ENCODE measurements at places on chromosomes 1 and 21.
A peak's percentile ranks its signal among the peaks of the same experiment; 100 is the strongest.

GRCh38 chr1:238143038-238143437 lies 252.3 kb upstream of the ZP4 start:
- DNase-seq = no peak

DNA sequence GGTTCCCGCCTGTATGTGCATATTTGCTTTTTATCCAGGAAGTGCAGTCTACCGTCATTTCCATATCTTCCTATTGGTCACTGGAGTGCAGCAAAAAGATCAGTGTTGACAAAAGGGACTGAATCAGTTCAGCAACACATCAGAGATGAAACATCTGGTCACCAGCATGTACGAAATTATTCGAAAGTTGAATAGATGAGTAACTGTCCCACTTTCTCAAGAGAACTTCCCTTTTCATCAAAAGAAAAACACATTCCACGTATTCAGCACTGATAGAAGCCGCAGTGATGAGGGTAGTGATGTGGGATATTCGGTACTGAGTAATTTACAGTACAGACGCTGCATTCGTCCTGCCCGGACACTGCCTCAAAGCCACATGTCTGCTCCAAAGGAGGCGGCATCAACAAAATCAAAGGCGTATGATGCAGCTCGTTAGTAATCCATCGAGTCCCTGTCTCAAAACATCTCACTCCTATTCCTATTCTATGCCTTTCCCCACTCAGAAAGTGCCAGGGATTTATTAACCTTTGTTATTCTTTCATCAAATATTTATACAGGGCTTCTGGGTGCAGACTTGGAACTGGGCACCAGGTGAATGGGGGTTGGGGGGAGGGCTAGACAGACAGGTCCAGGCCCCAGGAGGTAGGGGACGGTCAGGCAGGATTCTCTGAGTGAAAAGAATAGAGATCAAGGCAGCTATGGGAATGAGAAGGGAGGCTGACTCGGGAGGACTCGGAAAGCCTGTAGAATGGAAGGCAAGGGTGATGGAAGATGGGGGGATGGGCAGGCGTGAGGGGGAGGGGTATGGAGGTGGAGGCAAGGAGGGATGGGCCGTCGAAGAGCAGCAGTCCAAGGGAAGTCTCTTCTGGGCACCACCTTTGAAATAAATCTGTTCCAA lies 79.5 kb upstream of the SLC45A1 start:
- no peak for DNase-seq

GRCh38 chr1:145720878-145721671 lies 1.8 kb downstream of the CD160 start:
- peak; percentile 33 for DNase-seq

DNA sequence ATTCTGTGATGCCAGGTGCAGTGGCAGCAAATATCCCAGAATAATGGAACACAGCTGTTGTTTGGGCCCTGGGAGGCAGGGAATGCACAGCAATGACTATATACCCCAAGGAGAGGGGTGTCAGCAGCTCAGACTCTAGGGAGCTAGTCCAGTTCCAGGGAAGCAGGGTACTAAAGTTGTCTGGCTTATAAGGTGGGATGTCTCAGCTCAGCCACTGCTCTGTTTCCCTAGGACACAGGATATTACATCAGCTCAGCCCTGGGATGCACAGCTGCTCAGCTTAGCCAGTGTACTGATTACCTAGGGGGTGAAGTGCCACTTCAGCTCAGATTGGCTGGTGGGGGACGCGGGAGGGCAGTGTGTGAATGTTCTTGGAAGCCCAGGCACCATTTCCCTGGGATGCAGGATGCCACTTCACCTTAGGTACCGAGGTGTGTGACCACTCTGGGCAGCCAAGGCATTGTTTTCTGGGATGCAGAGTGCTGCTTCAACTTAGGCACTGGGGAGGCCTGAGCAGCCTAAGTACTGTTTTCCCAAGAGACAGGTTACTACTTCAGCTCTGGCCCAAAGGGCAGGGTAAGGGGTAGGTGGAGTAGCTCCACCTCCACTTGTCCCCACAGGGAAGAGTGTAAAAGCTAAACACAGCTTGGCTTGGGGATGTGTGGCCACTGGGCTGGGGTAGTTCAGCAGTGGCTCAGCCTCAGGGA lies 59.4 kb downstream of the DIPK1A start:
- DNase-seq = no peak

DNA sequence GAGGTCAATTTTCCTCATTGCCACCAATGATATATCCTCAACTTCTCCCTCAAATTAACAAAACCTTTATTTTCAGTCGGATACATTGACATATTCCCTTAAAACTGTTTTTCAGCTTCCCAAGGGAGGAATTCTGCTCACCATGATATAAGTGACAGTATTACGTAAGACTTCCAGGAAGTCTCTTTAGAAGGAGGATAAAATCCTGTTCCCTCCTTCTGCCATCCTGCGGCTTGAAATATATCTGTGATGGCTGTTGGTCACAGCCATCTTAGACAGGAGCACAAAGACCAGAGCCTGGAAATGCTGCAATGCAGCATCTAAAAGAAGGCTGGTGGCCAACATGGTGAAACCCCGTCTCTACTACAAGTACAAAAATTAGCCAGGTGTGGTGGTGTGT lies 270.4 kb downstream of the GPATCH2 start:
- DNase-seq = no peak

DNA sequence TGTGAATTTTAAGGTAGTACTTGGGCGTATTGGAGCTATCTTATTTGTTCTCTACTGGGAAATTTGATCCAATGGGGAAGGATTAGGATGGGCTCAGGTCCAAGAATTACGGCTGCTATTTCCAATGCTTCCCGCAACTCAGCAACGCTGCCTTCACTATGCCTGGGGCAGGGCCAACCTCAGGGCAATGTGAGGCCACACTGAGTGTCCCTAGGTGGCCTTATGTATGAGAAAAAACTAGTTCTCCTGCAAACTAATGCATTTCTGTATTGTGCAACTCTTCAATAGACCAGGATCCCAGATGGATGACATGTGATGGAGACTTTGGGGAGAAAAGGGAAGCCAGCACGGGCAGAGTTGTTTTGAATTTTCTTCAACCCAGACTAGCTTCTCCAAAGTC lies 168.1 kb downstream of the DUSP10 start:
- no peak for DNase-seq

DNA sequence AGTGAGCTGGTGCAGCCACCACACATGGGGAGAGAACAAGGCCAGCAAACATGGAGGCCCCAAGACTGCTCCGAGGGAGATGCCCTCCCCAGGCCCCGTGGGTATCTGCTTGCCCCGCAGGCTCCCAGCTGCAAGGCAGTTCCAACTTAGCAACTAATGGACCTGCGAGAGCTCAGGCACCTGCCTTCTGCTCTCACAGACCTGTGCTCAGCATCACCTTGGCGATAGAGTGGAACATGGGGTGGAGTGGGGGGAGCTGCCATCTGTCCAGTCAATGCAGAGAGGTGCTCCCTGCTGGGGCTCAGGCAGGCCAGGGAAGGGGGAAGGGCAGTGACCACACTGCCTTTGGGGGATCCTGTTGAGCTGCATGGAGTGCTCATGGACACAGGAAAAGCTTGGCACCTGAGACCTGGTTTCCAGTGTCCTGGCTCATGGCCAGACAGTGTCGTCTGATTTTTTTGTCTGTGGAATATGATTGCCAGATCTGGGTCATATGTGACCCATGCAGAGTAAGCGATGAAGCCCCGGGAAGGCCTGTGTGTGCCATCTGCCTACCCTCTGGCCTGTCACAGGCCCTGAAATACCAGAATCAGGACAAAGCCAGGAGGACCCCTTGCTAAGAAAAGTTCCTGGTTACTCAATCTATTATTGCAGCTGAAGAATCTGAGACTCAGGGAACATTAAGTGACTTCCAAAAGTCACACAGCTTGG lies 39.9 kb upstream of the TENT5C start:
- DNase-seq = no peak

DNA sequence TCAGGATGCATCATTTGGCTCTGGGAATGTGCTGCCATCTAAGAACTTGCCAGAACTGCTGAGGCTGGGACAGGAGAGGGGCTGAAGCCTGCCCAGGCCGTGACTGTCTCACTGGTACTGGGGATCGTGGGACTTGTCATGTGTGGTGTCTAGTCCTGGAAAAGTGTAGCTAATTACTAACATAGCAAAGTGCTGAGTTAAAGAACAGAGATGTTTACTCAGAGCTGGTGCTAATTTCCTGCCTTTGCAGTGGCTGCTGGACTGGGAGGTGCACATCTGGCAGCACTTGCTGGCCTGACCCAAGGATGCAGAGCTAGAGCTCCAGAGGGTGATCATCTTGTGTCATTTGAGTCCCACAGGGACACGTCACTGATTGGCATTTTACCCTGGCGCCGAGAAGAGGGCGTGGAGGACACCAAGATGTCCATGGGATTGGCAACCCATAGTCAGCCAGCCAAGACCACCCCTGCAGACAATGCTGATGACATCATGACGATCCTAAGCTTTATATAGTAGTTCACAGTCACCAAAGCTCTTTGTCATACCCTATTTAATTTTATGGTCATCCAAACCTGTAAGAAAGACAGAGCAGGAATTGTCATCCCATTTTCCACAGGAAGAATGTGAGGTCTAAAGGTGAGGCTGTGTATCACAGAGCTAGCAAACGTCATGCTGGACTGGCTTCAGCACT lies 110.1 kb upstream of the SLC44A3 start:
- DNase-seq = no peak

GRCh38 chr1:89624314-89624713 lies 8.6 kb upstream of the LRRC8C start:
- no peak for DNase-seq

DNA sequence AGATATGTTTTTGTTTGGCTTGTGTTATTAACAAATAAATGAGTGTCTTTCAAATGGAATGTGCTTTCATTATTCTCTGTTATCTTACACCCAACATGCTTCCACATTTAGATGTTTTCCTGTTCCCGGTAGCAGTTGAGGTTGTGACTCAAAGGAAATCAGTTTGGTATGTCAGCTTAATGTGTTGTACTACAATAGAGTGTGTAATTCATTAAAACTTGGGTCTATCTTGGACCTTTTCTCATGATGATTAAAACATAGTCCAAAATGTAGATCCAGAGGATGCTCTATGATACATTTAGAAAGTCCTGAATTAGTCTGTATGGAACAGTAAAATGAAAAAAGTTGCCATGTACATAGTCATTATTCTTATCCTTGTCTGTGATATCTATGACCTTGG lies 26.7 kb downstream of the RTCA start:
- no peak for DNase-seq
